ENCODE measurements at places on chromosomes 13 and 19.

DNA sequence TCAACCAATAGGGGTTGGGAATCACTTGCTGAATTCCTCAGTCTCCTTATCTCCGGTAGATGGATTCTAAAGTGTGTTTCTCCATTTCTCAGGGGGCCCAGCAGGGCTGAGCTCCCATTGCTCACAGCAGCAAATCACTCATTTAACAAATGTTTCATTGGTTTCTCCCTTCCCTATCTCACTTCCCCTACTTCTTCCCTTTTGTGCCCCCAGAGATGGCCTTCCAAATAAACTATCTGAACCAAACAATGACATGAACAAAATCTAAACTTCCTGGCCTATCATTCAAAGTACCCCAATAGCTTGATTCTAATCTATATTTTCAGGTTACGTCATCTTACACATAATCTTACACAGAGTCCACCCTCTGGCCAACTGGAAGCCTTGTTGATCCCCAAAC, 60.4 kb downstream of the DLEU7 start:
- no peak for DNase-seq

- DNase-seq = no peak
Observed at GRCh38 chr13:85693889-85694511, 105.2 kb downstream of the SLITRK6 start.

GRCh38 chr13:48491423-48492095, 41.3 kb downstream of the RCBTB2 start:
- DNase-seq = no peak

GRCh38 chr19:47095476-47096099, 18.0 kb downstream of the ZC3H4 start:
- DNase-seq = no peak

GRCh38 chr13:76387566-76387965, 498.6 kb downstream of the KCTD12 start:
- no peak for DNase-seq

- DNase-seq = peak; percentile 8
Observed at GRCh38 chr13:23467048-23467931, 33.8 kb upstream of the SACS start.

- no peak for DNase-seq
Observed at GRCh38 chr19:46221981-46222610, 7.4 kb upstream of the IGFL1 start.

DNA sequence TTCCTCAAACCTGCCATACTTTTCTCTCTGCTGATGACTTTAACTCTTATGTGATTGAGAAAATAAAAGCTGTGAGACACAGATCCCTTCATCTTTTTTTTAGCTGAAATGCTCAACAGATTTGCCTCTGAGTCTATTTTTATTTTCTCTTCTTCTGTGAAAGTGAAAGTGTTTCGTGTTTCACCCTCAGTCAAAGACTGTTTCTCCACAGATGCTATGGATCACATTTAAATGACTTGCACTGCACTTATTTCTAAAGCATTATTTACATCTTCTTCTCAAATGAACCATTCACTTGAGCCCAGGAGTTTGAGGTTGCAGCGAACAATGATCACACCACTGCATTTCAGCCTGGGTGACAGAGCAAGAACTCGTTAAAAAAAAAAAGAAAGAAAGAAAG, 890.1 kb upstream of the PCDH20 start:
- DNase-seq = no peak

DNA sequence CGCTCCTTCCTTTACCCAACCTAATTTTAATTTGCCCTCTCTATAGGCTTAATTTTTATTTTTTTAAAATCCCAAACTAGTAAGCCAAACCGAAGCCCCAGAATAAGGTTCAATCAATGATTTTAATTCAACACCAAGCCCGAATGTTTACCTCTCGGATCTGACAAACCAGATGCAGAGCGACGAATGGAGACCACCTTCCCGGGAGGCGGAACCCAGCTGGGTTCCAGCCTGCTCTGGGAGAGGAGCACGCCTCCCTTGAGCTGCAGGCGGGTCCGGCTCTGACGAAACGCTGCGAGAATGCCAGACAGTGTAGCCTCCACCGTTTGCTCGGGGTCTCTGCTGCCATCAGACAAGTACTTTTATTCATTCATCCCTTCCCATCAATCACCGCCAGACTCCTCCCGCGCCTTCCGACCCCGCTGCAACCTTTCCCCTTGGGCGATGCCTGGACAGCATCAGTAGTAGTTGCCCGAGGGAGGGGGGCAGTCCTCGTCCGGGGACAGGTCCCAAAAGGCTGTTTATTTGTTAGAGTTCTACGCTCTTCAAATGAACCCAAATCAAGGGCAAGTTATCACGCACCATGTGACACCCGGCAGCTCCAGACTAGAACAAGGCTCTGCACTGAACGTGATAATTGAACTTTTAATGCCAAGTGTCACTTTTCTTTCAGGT, 752 bp upstream of the EDNRB start:
- DNase-seq = peak; percentile 12

GRCh38 chr13:89704040-89704439, 1643.4 kb upstream of the MIR17HG start:
- DNase-seq = no peak

- DNase-seq = peak; percentile 61
Observed at GRCh38 chr13:32022311-32022710, 9.3 kb upstream of the FRY start.

DNA sequence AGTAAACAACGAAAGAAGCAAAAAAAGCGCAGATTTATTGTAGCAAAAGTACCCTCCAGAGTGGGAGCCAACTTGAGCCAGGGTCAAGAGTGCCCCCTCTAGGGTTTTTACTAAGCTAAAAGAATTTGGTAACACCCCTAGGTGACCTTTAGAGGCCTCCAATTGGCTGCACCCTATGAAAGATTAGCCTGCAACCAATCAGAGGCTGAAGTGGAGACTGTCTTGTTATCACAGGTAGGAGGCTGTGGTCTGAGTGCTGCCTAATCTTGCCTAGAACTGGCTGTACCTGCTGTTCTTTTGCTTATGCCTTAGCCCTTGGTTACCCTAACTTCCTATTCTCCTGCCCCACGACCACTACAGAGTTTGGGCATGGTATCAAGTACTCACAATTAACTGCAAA, 38.3 kb downstream of the ANKRD10 start:
- DNase-seq = no peak

DNA sequence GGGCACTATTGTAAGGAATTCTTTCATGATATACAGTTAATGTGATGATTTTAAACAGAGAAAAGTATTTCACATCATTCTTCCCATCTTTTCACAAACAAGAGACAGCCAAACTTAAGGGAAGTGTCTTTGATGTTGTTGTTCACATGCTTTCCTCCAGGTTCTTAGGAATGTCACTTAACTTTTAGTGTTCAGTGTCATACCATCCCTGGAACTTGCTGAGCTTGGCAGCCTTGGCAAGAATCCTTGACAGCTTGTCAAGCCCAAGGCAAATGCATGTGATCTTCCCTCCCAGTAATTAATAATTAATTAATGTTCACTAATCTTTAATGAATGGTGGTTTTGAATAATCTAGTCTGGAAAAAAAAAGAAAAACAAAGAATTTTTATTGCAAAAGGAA, 727.9 kb upstream of the PRR20A start:
- no peak for DNase-seq

DNA sequence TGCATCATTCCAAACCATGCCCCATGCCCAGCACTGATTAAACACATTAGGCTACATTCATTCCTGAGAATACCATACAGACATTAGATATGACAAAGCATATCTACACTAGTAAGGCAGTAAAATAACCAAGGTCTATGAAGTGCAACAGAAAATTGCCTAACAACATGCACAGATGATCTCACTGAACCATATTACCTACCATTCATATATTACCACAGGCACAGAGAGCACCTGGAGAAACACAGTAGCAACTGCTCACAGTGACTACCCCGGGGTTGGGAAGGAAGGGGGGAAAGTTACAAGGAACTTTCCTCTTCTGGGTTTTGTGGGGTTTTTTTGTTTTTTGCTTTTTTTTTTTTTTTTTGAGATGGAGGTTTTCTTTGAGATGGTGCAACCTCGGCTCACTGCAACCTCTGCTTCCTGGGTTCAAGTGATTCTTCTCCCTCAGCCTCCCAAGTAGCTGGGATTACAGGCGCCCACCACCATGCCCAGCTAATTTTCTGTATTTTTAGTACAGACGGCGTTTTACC, 669.6 kb downstream of the UQCRFS1 start:
- no peak for DNase-seq

GRCh38 chr13:65940720-65941119, 1289.4 kb downstream of the PCDH9 start:
- DNase-seq = peak; percentile 93

- DNase-seq = no peak
Observed at GRCh38 chr13:48680756-48681392, 27.1 kb downstream of the CYSLTR2 start.

Data from NCI-H69 (cell line).